ENCODE measurements at places on chromosomes 4 and X.

GRCh38 chr4:24913119-24913485, 260 bp upstream of the CCDC149 start:
- DNase-seq: no peak

GRCh38 chr4:119933606-119934005, 133.0 kb downstream of the MAD2L1 start:
- DNase-seq: no peak

DNA sequence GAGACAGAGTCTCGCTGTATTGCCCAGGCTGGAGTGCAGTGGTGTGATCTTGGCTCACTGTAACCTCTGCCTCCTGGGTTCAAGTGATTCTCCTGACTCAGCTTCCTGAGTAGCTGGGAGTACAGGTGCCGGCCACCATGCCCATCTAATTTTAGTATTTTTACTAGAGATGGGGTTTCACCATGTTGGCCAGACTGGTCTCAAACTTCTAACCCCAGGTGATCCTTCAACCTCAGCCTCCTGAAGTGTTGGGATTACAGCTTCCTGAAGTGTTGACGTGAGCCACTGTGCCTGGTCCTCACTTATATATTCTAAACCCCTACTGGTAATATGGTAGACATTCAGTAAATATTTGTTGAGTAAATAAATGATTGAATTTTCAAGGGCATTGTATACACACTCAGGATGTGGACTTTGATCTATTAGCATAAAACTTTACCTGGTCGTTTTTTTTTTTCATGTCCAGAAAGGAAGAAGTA, 33.0 kb downstream of the MTHFD2L start:
- no peak for DNase-seq

DNA sequence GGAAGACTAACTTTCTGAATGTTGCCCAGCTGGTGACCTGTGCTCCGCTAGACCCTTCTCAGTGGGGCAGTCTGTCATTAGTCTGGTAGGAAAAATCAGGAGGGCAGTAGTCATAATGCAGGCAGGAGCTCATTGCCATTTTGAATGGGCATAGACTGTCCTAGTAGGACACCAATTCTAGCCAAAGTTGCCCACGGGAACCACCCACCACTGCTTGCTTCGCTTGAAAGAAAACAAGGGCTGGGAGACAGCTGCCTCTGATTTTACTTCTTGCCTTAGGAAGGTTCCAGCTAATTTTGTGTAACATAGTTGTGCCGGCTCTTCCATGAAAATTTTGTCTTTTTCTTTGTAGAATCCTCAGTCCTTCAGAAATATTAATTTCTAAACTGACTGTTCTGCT, 23.3 kb downstream of the HOPX start:
- DNase-seq: no peak

GRCh38 chr4:40672528-40673522, 43.2 kb upstream of the RBM47 start:
- peak; percentile 35 for DNase-seq

DNA sequence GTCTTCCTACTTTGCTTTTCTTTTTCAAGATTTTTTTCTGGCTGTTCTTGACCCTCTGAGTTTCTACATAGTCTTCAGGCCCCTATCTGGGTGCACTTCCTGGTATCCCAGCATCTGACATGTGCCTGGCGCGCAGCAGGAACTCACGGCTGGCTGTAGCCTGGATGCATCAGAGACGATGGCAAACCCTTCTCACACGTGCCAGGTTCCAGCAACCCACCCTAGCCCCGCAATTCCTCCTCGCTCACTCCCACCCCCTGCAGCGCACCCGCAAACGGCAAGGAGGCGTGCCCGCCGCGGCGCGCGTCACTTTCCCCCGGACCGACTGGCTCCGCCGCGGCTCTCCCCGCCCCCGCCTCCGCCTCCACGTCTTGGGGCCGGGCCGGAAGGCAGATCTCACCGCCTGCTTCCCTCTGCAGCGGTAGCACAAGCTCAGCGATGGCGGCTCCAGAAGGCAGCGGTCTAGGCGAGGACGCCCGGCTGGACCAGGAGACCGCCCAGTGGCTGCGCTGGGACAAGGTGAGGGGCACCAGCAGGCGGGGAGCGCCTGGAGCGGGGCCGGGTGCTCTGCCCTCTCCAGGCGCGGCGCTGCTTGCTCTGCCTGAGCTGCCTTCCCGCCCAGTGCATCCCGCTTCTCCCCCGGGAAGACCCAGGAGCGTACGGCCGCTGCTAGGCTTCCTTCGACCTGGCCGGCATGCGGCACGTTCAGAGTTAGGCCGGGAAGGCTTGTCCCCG, at the start of gene PGM2:
PGM2 (plus strand) TSS at position 392 of the 735 bp plus-strand sequence; CDS start at position 439, 47 bp downstream.
- DNase-seq: peak; percentile 93

GRCh38 chr4:148822572-148823418, 380.6 kb upstream of the NR3C2 start:
- no peak for DNase-seq

- no peak for DNase-seq
Measured at GRCh38 chr4:111991797-111992196, 153.5 kb upstream of the FAM241A start.

GRCh38 chr4:188778905-188779304, 639.7 kb downstream of the TRIML1 start:
- DNase-seq: no peak

- DNase-seq: no peak
Measured at GRCh38 chr4:84790769-84791565, 175.5 kb downstream of the WDFY3 start.

DNA sequence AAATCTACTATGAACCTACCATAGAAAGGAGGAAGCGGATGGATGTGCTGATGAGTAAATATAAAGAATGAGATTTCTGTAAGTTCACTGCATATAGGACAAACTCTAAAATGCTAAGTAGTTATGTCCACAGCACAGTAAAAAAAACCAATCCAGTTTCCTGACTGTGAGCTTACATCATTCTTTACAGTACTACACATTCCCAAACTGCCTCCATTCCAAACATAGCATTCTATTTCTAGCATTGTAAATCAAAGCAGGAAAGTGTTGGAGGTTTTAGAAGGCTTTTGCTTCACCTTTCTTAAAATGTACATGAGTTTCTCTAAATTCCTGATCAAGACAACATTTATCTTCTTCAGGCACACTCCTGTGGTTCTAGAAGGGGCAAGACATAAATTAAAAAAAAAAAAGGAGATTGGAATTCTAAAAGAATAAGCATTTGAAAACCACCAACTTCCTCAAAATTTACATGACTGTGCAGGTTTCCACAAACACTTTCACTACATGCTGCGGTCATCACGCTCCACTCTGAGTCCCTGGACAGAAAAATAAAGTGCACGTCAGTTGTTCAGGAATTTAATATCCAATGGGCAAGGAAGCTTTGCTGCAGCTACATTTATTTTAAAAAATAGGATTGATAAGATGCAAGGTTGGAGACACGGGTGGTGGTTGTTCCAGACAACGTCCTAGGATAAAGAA, 297.6 kb upstream of the STS start:
- no peak for DNase-seq

GRCh38 chr4:156961196-156962057, 10.2 kb downstream of the PDGFC start:
- no peak for DNase-seq

GRCh38 chrX:110086916-110087484, 84.1 kb downstream of the TMEM164 start:
- no peak for DNase-seq

DNA sequence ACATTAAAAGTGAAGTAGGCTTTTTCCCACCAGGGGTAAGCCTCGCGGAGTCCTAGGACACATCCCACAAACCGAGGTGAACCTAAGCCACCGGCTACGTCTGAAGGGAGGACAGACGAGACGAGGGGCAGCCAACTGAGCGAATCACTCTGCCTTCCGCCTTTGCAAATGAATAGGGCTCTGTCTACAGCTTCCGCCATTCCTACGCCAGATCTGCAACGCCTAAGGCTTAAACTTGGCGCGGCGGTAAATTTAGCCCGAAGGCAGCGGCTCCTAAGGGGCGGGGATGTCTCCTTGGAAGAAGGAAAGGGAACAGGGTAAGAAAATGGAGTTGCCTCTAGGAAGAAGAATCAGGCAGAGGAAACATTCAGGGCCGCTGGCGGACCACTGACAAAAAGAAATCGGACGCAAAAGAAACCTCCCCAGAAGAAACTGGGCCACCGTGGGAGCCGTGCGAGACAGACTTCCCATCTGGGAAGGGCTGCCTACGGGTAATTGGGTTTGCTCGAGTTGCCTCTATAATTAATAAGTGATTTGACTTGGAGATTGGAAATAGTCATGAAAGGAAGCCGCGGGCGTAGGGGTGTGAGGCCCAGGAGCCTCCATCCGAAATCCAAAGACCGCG, 90.5 kb downstream of the BCOR start:
- DNase-seq: no peak

Measured in GM12891 (cell line).